ENCODE measurements at places on chromosomes 2 and 18.

DNA sequence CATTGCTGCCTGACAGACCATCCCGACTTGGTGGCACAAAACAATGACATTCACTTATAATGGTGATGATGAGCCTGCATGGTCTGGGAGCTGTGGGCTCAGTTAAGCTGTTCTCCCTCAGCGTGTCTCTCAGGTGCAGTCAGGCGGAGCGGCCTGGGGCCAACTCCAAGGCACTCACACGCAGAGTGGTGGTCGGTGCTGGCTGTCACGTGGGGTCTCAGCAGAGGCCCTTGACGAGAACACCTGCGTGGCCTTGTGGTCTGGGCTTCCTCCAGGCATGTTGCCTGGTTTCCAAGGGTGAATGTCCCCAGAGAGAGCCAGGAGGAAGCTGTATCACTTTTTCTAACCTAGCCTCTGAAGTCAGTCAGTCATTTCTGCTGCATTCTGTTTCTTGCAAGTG, 29.8 kb downstream of the ARMC9 start:
- H3K4me1 ChIP-seq = no peaks in the 10 kb centered on the region
- H3K4me3 ChIP-seq = no peak overlapping the region
- H3K27ac ChIP-seq = no peak overlapping the region
- H3K36me3 ChIP-seq = no peaks in the 10 kb centered on the region
- H3K27me3 ChIP-seq = no peaks in the 10 kb centered on the region

DNA sequence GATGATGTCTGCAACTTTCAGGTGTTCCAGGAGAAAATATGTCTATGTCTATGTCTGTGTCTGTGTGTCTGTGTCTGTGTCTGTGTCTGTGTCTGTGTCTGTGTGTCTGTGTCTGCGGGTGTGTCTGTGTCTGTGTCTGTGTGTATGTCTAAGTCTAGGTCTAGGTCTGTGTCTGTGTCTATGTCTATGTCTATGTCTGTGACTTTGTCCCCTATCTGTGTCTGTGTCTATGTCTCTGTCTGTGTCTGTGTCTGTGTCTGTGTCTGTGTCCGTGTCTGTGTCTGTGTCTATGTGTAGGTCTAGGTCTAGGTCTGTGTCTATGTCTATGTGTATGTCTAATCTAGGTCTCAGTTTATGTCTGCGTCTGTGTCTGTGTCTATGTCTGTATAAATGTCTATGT, 10.5 kb downstream of the IL1R2 start:
- no peaks in the 10 kb centered on the region for H3K36me3 ChIP-seq
- DNase-seq = no peak
- no peaks in the 10 kb centered on the region for H3K4me1 ChIP-seq
- H3K4me3 ChIP-seq = no peak overlapping the region

GRCh38 chr2:121501031-121501430, 29.6 kb upstream of the RNU4ATAC start:
- no peak overlapping the region for H3K4me3 ChIP-seq
- H3K36me3 ChIP-seq = peaks cover 5% of the 10 kb centered on the region
- no peak for DNase-seq
- no peaks in the 10 kb centered on the region for H3K27me3 ChIP-seq
- peaks cover 10% of the 10 kb centered on the region for H3K4me1 ChIP-seq

GRCh38 chr2:219527076-219527394, 12.8 kb downstream of the ASIC4 start:
- H3K36me3 ChIP-seq = no peaks in the 10 kb centered on the region
- H3K4me1 ChIP-seq = peaks cover 52% of the 10 kb centered on the region
- no peak overlapping the region for H3K27ac ChIP-seq
- peaks cover 56% of the 10 kb centered on the region for H3K27me3 ChIP-seq
- no peak for DNase-seq

GRCh38 chr2:233124421-233125080, 64.4 kb downstream of the INPP5D start:
- H3K4me1 ChIP-seq = no peaks in the 10 kb centered on the region
- H3K36me3 ChIP-seq = no peaks in the 10 kb centered on the region
- DNase-seq = no peak
- no peaks in the 10 kb centered on the region for H3K27me3 ChIP-seq
- H3K4me3 ChIP-seq = no peak overlapping the region
- no peak overlapping the region for H3K27ac ChIP-seq

DNA sequence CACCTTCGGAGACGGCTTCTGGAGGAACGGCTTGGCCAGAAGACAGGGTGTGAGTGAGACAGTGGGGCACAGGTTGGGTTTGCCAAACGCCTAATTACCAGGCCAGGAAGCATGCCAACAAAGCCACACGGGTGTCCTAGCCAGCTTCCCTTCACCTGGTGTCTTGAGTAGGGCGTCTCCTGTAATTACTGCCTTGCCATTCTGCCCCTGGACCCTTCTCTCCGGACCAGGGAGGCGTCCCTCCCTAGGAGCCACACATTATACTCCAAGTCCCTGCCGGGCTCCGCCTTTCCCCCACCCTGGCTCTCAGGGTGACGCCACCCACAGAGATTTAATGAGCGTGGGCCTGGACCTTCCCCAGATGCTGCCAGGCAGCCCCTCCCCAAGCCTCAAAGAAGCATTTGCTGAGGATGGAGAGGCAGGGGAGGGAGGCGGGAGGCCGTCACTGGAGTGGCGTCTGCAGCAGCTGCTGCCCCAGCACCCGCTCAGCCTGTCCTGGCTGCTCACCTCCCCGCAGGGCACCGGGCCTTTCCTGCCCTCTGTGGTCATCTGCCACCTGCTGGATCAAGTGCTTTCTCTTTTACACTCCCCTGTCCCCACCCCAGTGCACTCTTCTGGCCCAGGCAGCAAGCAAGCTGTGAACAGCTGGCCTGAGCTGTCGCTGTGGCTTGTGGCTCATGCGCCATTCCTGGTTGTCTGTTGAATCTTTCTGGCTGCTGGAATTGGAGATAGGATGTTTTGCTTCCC, 20.7 kb downstream of the FOSL2 start:
- H3K4me3 ChIP-seq = no peak overlapping the region
- no peaks in the 10 kb centered on the region for H3K27me3 ChIP-seq
- no peaks in the 10 kb centered on the region for H3K36me3 ChIP-seq
- peak; percentile 47 for DNase-seq
- H3K4me1 ChIP-seq = peaks cover 7% of the 10 kb centered on the region

DNA sequence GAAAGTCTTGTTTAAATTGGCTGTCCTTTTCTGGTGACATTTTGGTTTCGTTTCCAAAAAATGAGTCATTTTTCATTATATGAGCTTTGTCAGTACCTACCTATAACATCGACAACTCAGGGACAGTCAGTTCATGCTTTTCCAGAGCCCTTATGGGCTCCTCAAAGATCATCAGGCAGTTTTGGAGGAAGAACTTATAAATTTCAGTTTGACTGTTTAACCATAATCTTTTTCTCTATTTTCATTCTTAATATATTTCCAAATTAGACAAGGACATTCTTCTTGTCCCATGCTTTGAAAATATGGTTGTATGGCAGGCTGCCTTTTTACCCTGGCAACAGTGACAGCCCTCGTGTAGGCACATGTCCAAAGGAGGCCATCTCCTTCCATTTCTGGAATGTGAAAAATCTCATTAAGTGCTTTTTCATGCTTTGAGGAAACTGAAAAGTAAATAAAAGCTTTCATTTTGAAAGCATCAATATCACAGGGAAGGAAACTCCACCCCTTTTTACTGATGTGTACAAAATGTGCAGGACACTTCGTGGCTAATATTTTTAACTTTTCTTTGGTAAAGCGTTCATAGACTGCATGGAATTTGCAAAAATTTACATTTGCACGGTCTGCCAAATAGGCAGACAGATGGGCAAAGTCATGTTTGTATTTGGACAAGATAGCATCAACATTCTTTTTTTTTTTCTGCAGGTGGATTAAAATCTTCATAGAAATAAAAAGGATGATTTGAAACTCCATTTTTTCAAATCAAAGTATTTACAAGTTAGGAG, 7.2 kb upstream of the PROC start:
- peaks cover 22% of the 10 kb centered on the region for H3K27me3 ChIP-seq
- no peaks in the 10 kb centered on the region for H3K36me3 ChIP-seq
- no peak for DNase-seq
- H3K4me1 ChIP-seq = peaks cover under 1% of the 10 kb centered on the region
- no peak overlapping the region for H3K4me3 ChIP-seq

GRCh38 chr2:134778372-134778771, 59.6 kb upstream of the TMEM163 start:
- H3K36me3 ChIP-seq = no peaks in the 10 kb centered on the region
- H3K27me3 ChIP-seq = no peaks in the 10 kb centered on the region
- peaks cover 38% of the 10 kb centered on the region for H3K4me1 ChIP-seq
- no peak overlapping the region for H3K4me3 ChIP-seq
- peak; percentile 20 for DNase-seq
- H3K27ac ChIP-seq = no peak overlapping the region

GRCh38 chr2:203446071-203446481, 89.0 kb downstream of the RAPH1 start:
- no peaks in the 10 kb centered on the region for H3K36me3 ChIP-seq
- no peak for DNase-seq
- H3K27me3 ChIP-seq = no peaks in the 10 kb centered on the region
- H3K4me3 ChIP-seq = no peak overlapping the region
- H3K4me1 ChIP-seq = no peaks in the 10 kb centered on the region
- H3K27ac ChIP-seq = no peak overlapping the region

GRCh38 chr2:212299943-212300342, 238.7 kb downstream of the ERBB4 start:
- H3K4me1 ChIP-seq = no peaks in the 10 kb centered on the region
- DNase-seq = no peak
- no peaks in the 10 kb centered on the region for H3K27me3 ChIP-seq
- no peak overlapping the region for H3K27ac ChIP-seq
- H3K4me3 ChIP-seq = no peak overlapping the region

DNA sequence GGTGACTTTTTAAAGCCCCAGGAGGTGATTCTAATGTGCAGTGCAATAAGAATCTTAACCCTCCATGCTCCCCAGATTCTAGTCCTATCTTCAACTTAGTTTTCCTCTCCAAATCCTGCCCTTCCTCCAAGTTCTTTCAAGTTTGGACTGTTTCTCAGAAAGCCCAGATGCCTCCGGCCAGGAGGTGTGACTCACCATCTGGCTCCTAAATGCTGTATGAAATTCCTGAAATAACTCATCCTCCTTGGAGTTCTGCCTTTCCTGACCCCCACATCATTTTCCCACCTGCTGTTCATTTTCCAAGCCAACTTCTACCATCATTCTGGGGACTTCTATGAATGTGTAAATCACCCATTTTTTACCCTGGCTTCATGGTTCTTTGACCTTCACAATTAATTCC, 118.2 kb upstream of the NOL4 start:
- DNase-seq = no peak
- no peak overlapping the region for H3K4me3 ChIP-seq
- H3K36me3 ChIP-seq = no peaks in the 10 kb centered on the region
- H3K4me1 ChIP-seq = no peaks in the 10 kb centered on the region

DNA sequence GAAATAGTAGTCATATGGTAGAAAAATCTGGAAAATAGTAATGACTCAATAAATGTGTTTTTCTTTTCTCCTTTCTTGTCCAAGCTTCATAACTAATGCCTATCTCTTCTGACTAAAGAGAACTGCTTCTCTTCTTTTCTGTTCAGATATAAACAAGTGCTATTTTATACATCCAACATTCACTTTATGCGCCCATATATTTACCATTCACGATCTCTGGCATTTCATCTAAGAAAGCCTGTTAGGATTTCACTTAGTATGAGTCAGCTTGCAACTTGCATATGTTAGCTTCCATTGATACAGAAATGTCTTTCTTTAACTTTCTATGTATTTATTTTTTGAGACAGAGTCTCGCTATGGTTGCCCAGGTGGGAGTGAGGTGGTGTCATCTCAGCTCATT, 224.9 kb downstream of the VAPA start:
- no peak for DNase-seq
- no peaks in the 10 kb centered on the region for H3K36me3 ChIP-seq
- H3K4me1 ChIP-seq = peaks cover 7% of the 10 kb centered on the region
- peaks cover 2% of the 10 kb centered on the region for H3K27me3 ChIP-seq

DNA sequence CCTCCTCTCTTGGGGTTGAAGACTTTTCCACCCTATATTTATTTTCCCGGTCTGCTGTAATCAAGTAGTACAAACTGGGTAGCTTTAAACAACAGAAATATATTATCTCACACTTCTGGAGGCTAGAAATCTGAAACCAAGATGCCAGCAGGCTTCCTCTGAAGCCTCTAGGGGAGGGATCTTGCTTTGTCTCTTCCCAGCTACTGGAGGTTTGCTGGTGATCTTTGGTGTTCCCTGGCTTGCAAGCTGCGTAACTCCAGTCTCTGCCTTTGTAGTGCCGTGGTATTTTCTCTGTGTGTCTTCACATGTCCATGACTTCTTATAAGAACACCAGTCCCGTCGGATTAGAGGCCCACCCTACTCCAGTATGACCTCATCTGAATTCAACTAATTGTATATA, 44.4 kb downstream of the MYO3B start:
- peak overlapping the region; percentile 66 for H3K27ac ChIP-seq
- no peaks in the 10 kb centered on the region for H3K36me3 ChIP-seq
- H3K27me3 ChIP-seq = no peaks in the 10 kb centered on the region
- peak; percentile 54 for DNase-seq

DNA sequence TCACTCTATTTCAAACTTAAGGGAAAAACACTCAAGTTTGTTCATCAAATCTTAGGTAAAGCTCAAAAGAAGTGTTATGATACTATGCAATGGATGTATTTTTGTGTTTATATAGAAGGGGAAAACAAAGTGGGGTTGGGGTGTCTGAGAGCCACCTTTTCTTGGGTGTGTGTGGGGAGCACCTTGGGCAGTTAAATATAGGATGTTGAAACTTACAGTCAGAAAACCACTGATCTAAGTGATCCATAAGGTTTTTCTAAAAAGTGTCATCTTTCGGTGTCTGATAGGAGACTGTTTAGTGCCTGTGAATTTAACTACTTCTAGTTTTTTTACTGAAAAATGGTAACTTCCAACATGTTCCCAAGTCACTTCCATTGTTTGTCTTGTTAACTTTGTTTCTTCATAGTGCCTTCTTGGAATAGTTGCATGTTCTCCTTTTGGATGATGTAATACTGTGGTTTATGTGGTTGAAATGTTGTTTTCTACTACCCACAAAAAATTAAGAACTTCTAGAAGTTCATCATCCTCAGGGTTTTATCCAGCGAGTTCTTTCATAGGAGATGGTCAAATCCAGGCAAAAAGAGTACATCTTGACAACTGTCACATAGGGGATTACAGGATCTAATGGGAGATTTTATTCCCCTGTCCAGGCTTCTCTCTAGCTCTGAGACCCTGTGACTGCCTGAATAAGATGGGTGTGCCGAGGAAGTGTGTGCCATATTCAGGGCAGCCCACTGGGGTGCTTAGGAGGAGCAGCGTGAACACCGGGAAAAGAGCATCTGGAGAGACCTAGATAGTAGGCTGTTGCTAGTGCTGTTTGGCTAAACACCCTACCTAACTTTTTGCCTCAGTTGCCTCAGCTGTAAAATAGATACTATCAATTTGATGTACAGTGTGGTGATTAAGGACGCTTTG, 46.2 kb downstream of the CAB39 start:
- H3K4me1 ChIP-seq = peaks cover 14% of the 10 kb centered on the region
- DNase-seq = no peak
- no peak overlapping the region for H3K4me3 ChIP-seq
- no peaks in the 10 kb centered on the region for H3K36me3 ChIP-seq
- H3K27ac ChIP-seq = no peak overlapping the region

DNA sequence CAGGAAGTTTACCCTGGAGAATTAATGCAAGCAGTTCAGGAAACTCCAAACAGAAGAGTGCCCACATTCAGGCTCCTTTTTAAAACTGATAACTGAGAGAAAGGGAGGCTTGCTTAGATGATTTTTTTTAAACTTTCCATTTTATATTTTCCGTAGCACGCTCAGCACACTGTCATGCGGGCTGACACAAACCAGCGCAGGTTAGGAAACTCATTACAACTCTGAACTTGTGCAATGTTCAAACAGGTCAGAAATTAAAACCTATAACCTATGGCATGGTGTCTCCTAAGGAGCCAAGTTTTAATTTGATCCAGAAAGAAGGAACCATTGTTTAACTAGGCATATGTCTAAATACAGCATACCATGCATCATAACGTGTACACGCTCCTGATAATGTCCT, 117.7 kb upstream of the SMIM21 start:
- no peak overlapping the region for H3K27ac ChIP-seq
- H3K4me3 ChIP-seq = no peak overlapping the region
- no peaks in the 10 kb centered on the region for H3K4me1 ChIP-seq
- no peak for DNase-seq

Measured in neural progenitor cell (in vitro differentiated cells).